Activated naive CD8-positive, alpha-beta T cell treated with anti-CD3 and anti-CD28 coated beads, Interleukin-2, amount 50 U/mL, for 24 hours (primary cell): ENCODE measurements at places on chromosomes 12 and 14.

DNA sequence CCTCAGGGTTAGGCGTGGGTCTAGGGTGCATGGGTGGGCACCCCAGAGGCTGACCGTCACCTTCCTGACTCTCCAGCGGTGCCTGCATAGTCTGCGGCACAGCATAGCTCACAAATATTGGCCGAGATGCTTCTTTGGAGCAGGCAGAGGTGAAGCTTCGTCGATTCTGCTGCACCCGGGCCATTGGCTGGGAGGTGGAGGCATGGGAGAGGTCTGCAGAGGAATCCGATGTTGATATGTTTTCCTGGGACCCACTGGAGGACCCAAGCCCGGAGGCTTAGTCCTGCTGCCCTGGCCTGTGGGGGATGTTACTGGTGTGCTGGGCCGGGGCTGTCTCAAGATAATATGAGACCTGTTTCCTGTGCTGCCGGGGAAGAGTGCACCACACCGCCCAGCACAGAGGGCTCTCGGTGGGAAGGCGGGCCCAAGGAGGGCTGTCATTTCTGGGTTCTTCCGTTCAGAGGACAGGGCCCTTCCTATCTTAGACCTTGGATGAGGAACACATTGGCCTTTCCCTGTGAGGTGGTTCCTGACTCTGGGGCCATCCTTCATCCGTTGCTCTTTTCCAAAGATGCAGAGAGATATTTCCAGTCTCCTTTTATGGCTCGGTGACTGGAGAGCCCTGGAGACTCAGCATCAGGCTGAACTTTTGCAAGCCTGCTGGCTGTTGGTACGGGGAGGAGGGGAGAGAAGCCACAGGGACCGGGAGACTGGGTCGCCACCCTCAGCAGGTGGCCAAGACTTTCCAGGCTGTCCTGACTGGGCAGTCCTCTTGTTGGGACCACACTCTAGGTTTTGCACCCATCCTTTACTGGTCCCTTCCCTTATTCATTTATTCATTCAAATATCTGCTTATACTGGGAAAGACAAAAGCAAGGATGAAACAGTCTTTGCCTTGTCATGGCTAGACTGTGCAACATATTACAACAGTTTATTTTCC lies 143.5 kb downstream of the TSPAN9 start:
- no peak for DNase-seq

GRCh38 chr14:74508844-74509428 lies 15.4 kb downstream of the ISCA2 start:
- no peak for DNase-seq

DNA sequence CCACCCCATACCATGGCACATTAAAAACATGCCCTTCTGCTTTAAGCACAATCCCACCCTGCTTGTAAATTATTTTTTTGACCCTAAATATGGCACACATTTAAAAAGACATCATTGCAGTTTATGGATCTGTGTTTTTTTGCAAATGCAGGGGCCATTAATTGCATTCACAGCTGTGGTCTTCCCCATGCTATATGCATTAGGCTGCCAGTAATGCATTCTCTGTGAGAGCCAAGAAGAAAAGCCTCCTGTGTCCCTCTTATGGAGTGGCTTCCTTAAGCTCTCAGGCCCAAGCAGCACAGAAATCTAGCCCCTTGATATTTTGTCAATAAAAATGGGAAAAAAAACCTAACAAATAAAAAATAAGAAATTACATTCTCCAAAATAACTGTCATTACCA lies 20.4 kb upstream of the COCH start:
- no peak for DNase-seq

DNA sequence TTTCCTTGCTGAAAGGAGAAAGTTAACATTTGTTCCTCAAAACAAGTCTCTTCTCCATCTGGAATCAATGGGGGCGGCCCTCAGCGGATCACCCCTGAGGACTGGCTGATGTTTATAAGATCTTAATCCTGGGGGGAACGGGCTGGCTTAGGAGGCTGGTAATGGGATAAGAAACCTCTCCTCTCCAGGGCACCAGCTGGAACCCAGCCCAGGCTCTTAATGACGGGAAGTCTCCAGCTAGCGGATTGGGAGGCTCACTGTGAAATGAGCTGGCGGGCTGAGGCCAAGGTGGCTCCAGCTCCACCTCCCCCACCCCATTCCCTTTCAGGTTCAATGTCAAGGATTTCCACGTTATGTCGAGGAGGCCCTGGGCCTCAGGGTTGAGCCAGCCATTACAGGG lies 1133.0 kb downstream of the VRK1 start:
- no peak for DNase-seq

GRCh38 chr12:96456265-96456974 lies 33.0 kb upstream of the CFAP54 start:
- no peak for DNase-seq
